KG1 (cell line): ENCODE measurements at places on chromosomes 2 and 18.

- DNase-seq = no peak
Observed at GRCh38 chr18:61225336-61225735, 107.9 kb upstream of the CDH20 start.

DNA sequence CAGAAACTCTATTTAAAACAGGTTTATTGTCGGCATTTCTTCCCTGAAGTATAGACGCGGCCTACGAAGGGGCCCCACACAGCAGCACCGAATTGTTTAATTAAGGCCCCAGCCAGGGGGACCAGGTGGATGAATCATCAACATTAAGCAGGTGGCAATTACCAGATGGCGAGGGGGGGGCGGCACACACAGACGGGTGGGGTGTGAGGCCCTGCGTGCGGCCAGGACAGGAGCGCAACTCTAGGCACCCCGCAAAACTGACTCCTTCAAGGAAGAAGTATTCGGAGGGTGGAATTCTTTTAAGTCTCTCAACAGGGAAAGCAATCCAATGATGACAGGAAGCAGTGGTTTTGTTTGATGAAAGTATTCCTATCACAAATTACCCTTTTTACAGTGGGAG is 830.4 kb downstream of the GALR1 start:
- DNase-seq = no peak

DNA sequence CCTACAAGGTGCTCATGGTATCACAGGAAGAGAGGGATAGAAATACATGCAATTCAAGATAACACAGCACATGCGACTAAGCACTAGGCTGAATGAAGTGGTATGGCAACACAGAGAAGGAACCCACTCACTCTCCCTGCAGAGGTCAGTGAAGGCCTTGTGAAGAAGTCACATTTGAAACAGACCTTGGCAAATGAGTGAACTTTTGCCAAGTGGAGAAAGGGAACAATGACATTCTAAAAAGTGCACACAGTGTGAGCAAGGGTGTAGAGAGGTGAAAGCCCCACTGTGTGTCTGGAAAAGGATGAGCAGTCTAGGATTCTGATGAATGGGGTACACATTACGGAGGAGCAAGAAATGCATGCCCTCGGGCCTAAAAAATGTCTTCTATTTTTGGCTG is 23.3 kb downstream of the KLF7 start:
- DNase-seq = no peak

DNA sequence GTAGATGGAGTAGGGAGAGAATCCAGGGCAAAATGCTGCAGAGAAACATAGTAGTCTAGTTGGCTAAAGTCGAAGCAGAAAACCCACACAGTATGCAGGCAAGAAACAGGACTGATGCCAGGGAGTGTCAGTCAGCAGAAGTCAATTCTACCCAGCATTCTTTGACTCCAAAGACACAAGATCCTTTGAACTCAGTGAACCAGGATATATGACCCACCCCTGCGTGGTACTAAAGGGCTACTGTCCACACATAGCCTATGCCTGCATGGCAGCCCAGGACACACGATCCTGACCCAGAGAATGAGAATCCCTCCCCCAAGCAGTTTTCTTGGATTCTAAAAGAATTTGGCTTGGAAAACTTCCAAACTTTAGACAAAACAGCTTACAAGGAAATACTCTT is 42.5 kb downstream of the ALK start:
- DNase-seq = no peak
